ENCODE measurements at places on chromosomes 13 and 19.

DNA sequence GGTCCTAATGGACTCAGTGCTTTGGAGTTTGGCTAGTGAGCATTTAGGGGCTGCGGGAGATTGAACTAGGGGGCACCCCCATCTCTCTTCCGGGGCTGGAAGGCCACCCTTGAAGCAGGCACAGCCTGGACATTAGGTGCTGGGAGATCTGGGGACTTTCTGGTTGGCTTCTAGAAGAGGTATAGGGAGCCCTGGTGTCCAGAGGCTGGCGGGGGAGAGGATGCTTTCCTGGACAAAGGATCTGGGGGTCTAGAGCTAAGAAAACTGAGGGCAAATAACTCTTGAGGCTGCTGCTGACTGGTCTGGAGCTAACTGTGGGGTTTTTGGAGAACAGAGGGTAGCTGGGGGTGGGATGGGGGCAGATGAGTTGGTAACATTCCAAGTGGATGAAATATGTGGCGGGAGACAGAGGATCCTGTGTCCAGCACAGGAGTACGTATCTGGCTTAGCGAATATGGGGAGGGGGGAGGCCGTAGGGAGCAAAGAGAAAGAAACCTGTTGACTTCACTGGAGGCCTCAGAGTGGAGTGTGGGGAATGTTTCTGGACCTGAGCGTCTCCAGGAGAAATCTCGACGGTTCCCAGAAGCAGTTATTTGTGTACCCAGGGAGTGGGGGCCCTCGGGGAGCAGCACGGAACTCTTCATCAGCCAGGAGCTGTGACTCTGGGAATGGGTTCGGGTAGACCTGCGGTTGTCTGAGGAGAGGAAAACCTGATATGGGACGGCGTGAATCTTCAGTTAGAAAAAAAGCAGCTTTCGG lies 1.4 kb downstream of the HNRNPUL1 start:
- DNase-seq = no peak

DNA sequence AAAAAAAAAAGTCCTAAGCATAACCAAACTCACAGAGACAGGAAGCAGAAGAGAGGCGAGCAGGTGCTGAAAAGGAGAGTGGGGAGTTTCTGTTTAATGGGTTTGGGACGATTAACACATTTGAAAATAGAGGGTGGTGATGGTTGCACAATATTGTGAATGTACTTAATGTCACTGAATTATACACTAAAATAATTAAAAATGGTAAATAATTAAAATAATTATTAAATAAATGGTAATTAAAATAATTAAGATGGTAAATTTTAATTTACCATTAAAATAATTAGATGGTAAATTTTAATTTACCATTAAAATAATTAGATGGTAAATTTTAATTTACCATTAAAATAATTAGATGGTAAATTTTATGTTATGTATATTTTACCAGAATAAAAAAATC lies 74.8 kb upstream of the XPO4 start:
- no peak for DNase-seq

GRCh38 chr19:2590630-2591399 lies 111.7 kb downstream of the GNG7 start:
- no peak for DNase-seq

- no peak for DNase-seq
These were observed 857 bp downstream of the IER2 start for GRCh38 chr19:13150931-13151604.

GRCh38 chr13:68051910-68052309 lies 821.8 kb upstream of the PCDH9 start:
- no peak for DNase-seq

DNA sequence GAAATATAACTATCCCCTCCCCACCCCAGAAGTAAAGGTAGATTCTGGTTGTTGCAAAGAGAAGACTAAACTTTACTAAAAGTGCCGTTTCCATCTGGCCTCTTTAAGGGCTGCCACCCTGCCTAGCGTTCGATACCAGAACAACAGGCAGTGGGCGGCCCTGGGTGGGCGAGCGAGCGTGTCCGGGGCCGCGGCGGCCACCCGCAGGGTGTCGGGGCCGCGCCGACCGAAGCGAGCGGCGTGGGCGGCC lies 2.6 kb downstream of the FGF9 start:
- DNase-seq = no peak

GRCh38 chr13:114296902-114297301 lies 15.5 kb downstream of the UPF3A start:
- DNase-seq = no peak

DNA sequence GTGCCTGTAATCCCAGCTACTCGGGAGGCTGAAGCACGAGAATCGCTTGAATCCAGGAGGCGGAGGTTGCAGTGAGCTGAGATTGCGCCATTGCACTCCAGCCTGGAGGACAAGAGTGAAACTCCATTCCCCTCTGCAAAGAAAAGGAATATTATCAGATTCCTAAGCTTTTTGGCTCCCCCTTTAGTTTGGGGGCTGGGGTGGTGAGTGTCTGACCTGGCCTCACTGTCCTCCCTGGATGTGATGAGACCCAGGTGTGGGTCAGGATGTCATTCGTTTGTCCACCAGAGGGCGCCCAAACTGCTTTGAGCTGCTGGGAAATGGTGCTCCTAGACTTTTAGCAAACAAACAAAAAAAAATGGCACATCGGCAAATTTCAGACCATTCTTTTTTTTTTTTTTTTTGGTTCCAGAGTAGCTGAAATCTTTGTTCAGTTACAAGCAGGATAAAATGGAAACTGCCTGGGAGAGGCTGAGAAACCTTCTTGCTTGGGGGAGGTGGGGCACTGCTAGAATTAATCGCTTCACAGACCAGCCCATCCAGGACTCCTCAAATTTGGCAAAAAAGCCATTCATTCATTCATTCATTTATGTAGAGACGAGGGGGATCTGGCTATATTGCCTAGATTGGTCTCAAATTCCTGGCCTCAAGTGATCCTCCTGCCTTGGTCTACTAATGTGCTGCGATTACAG lies 29.4 kb downstream of the SPC24 start:
- DNase-seq = peak; percentile 4

- no peak for DNase-seq
These were observed 15.0 kb downstream of the POLR1D start for GRCh38 chr13:27636589-27637288.

- DNase-seq = no peak
These were observed 25.3 kb upstream of the TBC1D4 start for GRCh38 chr13:75507027-75508001.

GRCh38 chr19:42461700-42462324 lies 19.1 kb upstream of the CXCL17 start:
- DNase-seq = no peak

DNA sequence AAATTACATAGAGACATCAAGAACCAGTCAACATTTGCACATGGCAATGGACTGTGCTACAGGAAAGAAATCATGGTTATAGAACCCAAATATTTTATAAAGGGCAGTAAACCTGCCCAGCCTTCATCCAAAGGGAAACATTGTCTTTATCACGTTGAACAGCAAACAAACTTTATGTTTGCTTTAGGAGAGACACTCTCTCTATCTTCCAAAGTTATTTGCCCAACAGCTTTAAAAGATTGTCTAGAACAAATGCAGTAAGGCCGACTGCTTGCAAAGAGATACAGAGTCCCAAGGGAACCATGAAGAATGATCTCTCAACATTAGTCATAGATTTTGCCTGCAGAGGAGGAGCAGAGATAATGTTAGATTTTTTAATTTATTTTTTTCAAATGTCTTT lies 1323.5 kb upstream of the SLC10A2 start:
- DNase-seq = no peak

GRCh38 chr13:108360139-108360538 lies 90.6 kb downstream of the TNFSF13B start:
- DNase-seq = no peak

DNA sequence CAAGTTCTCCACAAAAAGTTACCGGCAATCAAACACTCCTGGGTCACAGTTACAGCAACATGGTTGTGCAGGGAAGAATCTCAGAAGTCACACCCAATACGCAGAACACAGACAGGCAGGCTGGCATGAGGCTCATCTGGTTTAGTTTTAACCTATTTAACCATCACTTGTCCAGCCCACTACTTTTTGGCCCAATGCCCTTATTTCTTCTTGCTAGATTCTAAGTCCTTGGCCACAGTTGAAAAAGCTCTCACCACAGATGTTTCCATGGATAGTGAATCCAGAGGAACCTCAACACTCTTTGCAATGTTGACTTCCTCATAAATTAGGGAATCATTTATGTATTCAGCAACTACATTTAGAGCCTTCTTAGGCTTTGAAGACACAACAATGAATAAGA lies 50.7 kb upstream of the FNDC3A start:
- DNase-seq = no peak

- peak; percentile 63 for DNase-seq
These were observed 11.0 kb downstream of the FUZ start for GRCh38 chr19:49801966-49802661.

- DNase-seq = no peak
These were observed 27.6 kb downstream of the SLC6A16 start for GRCh38 chr19:49297403-49297802.

GRCh38 chr19:17021793-17022590 lies 4.6 kb downstream of the CPAMD8 start:
- no peak for DNase-seq

DNA sequence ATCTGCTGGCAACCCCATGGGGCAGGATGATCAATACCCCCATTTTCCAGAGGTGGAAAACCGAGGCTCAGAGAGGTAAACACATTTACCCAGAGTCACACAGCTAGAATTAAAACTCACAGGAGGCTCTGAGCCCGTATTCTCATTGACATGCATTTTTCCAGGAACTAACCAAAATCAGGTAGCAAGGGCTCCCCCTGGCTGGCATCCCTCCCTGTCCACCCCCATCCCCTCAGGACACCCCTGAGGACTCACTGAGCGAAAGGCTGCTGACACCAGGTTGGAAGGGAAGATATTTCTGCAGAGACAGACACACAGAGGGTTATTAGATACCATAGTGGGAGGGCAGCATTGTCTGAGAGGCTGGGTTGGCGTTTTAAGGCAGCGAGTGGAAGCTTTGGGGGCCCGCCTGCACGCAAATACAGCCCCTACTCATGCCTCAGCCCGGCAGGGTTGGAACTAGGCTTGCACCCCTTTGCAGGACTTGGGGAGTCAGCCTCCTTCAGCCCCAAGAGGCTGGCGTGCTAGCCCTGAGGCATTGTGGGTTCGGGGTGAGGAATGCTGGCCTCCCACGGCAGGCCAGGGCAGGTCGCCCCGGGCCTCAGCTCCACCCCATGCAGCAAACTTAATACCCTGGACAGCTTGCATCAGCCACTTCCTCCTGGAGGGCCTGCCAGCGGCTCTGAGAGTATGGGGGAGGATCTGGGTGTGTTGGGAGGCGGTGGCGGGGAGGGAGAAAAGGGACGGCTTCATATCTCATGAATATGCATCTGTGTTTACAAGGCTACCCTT lies 3.9 kb downstream of the SLC1A5 start:
- DNase-seq = peak; percentile 11

DNA sequence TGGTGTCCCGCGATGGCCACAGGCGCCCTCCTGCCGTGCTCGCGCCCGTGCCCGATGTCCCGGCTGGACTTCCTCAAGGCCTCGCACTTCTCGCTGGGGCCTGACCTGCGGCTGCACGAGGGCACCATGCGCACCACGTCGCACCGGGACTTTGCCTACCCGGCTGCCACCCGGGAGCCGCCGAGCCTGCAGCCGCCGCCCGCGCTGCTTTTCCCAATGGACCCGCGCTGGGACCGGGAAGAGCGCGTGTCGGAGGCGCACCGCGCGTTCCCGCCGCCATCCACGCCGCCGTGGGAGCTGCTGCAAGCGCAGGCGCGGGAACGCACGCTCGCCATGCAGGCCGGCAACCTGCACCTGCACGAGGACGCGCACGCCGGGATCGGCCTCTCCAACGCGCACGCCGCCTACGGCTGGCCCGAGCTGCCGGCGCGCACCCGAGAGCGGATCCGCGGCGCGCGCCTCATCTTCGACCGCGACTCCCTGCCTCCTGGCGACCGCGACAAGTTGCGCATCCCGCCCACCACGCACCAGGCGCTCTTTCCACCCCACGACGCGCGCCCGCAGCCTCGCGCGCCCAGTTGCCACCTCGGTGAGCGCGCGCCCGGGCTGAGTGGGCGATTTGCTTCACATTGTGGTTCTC lies 12.1 kb upstream of the PEX11G start:
- peak; percentile 61 for DNase-seq

DNA sequence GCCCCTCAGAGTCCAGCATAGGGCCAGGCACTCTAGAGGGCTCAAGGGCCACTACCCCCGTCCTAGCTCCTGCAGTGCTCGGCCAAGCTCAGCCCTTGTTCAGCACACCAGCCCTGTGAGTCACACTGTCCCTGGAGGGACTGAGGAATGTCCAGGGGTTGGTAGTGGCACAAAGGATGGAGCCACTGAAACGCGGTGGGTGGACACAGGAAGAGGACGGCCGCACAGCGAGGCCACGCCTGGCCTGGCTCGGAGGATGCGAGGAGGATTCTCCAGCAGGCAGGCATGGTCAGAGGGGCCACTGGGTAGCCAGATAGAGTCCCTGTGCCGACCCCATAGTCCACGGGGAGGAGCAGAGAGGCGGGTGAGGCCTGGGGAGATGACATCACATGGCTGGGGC lies 45.7 kb downstream of the C1QTNF9 start:
- no peak for DNase-seq

GRCh38 chr13:74070065-74070464 lies 64.1 kb downstream of the KLF12 start:
- DNase-seq = no peak

- no peak for DNase-seq
These were observed 391.6 kb downstream of the KCNRG start for GRCh38 chr13:50406831-50407230.

DNA sequence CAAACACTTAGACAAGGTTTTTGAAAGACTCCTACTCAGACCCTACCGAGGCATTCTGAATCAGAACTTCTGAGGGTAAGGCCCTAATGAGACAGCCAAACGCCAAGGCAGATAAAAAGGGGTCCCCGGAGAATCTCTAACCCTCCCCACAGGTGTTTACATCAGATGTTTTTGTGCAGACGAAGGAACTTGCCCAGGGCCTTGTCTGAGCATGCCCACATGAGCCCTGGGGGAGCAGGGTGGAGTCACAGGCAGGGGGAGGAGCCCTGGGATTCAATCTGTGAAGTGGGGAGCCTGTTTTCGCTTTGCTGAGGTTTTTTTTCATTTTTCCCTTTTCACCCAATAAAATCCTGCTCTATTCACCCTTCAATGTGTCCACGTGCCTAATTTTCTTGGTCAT lies 61.6 kb upstream of the MED4 start:
- DNase-seq = no peak

GRCh38 chr13:110387451-110388107 lies 80.5 kb downstream of the COL4A2 start:
- no peak for DNase-seq

- DNase-seq = peak; percentile 7
These were observed 68.2 kb downstream of the LRCH1 start for GRCh38 chr13:46621133-46621532.

- DNase-seq = peak; percentile 83
These were observed 12.4 kb upstream of the SULT2B1 start for GRCh38 chr19:48539503-48540096.

DNA sequence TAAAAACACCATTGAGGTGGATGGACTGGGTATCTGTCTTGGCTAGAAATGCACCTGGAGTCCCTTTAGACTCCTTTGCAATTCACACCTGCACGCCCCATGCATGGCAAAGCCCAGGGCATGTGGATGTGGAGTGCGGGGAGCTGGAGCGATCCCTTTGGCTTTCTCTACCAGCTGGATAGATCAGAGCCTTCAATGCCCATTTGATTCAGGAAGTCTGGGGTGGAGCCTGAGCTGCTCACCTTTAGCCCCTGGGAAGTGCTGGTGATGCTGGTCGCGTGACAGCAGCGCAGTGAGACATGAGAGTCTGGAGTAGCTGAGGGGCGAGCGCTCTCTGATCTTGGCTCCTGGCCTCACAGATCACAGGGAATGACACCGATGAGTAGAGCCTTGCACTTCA lies 4.8 kb upstream of the ZNF536 start:
- no peak for DNase-seq

GRCh38 chr13:98443329-98443728 lies 133.6 kb downstream of the STK24 start:
- no peak for DNase-seq
